Fibroblast of villous mesenchyme (primary cell): ENCODE measurements at places on chromosomes 6 and 20.
A peak's percentile ranks its signal among the peaks of the same experiment; 100 is the strongest.

- DNase-seq: peak; percentile 76
Observed at GRCh38 chr6:26284537-26285142, 80.4 kb upstream of the BTN3A2 start.

DNA sequence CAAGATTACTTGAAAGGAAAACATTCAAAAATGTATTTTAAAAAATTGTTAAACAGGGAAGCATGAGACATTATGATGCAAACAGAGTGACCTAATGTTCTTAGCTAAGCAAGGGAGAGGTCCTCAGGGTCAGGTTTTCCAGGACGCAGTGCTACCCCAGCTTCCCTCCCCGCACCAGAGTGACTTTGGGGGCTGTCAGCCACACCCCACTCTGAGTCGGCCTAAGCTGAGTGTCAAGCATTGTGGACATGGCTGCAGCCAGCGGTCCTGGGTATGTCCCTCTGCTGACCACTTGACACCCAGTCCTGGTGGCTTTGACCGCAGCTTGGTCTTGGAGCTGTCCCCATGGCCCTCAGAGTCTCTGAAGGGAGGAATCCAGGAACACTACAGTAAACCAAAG, 54.9 kb upstream of the CD93 start:
- DNase-seq: no peak

GRCh38 chr6:99348288-99349170, 945 bp downstream of the FAXC start:
- DNase-seq: no peak

DNA sequence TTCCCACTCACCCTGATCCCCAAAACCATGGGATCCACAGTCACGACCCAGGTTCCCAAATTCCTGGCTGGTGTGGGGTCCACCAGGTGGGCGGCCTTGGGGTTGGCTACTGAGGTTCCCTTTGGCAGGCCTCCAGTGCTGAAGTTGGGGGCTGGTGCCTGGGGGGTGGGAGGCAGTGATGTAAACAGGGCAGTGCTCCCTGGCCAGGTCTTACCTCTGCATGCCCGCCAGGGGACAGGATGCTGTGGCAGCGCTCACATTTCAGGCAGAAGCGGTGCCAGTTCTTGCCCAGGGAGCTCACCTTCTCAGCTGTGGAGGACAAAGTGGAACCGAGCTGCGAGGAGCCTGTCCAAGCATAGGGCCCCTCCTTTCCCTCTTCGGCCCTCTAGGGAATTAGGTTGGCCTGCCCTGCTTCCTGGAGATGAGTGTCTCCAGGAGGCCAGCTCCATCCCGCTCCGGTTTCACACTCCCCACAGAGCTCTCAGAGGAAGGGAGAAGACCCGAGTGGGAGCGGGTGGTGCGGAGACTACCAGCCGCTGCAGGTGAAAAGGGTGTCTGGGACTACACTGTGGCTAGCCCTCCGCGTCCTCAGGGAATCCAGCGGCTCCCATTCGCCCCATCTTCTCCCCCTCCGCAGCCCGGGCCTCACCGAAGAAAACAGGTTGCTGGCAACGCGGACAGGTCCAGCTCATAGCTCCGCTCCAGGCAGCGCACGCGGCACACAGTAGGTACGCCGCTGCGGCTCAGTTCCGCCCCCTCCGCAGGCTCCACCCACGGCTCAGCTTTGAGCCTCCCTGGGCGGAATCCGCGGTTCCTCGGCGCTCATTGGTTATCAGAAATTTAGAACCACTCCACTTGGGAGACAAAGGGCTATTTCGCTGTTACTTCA, at the start of gene CRIP3:
Gene CRIP3, minus strand, starts transcription at position 726 of the 889 bp plus-strand sequence. Its CDS starts 34 bp downstream, at position 692.
- DNase-seq: peak; percentile 6

GRCh38 chr20:61911824-61912223, 153.9 kb downstream of the TAF4 start:
- no peak for DNase-seq

DNA sequence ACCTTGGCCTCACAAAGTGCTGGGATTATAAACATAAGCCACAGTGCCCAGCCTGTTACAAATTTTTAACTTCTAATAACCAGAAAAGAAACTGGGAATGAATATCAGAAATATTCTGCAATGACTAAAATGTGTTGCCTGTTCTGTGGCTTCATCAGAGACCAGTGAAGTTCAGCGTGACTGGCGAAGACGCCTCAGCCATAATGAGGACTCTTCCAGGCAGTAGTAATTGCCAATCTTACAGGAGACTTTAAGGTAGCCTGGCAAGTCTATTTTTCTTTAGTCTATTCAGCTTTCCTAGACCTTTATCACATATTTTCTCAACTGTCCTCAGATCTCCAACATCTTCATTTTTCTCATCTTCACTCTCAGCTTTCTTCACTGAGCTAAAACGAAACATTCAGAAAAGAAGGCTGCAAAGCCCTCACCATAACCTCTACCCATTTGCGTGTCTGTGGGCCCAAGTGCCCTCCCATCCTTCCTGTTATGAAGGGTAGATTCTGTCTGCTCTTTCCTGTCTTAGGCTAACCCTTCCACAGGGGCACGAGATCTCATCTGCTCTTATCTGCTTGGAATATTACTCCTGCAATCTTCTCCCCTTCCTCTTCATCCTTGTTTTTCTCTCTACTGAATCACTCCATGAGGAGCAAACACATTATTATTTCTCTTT, 42.0 kb upstream of the OLIG3 start:
- no peak for DNase-seq

DNA sequence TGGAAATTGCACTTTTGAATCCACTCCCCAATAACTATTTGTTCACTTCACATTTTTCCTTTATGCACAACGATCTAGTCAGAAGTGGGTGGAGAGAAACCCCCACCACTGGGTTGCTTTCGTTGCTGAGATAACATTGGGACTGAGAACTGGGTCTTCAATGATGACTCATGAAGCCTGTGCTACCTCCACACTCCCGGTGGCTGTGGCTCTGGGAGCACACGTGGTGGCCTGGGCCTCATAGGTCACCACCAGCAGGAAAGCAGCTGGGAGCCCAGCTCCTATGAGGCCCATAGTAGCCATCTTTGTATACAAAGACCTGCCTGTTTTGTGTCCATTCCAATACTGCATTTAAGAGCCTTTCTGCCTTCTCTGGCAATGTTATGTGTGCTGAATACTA, 178.0 kb upstream of the SASH1 start:
- DNase-seq: no peak

DNA sequence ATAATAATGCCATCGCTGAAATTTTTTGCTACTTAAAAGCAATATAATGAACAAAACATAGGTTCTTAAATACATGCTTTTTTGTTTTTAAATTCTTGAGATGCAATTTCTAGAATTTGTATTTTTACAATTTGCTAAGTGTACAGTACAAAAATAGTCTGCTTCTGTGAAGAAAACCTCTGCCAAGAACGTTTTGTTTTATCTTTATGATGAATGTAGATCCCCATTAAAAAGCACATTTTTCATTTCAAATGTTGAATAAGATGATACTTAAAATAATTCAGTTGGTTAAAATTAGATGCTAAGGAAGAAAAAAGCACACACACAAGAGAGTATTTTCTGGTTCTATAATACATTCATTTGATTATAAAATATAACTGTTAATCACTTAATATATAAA, 1358.5 kb upstream of the CITED2 start:
- DNase-seq: no peak

DNA sequence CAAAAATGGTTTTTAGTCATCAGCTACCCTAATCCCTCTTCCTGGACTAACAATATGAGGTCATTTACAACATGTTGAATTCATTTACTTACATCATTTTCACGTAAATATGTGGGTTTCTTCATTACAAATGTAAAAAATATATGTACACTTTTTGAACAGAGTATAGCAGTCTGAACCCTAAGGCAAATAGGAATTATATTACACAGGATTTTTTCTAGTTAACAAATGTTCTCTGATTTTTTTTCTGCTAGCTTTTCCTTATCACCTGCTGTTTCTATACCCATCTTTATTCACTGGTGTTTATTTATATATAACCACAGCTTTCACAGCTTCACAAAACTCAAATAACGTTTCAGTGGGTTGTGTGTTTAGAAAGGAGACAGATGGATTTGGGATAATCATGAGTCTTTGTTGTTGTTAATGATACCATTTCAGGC, 21.0 kb upstream of the CD2AP start:
- no peak for DNase-seq

DNA sequence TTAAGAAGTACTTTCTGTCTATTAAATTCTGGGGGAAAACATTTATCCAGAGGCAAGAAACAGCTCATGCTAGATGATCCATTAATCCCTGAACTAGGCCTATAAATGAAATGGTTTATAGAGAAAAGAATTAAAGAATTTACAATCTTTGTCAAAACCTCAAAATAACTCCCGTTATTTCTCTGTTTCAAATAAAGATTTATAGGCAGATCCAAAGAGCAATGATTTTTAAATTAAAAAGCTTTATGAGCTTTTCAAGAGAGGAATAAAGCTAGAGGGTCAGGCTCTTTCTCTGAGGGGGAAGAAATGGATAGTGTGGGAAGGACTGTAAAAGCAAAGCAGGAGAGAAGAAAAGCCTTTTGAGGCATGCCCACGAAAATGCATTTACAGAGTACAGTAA, 82.5 kb upstream of the OGFRL1 start:
- DNase-seq: peak; percentile 36

DNA sequence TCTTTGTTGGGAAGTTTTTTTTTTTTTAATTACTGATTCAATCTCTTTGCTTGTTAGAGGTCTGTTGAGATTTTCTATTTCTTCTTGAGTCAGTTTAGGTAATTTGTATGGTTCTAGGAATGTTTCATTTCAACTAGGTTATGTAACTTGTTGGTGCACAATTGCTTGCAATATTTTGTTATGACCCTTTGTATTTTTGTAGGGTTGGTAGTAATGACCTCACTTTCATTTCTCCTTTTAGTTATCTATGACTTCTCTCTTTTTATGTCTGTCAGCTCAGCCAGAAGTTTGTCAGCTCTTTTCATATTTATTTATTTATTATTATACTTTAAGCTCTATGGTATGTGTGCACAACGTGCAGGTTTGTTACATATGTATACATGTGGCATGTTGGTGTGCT, 51.1 kb upstream of the SLC24A3 start:
- no peak for DNase-seq

DNA sequence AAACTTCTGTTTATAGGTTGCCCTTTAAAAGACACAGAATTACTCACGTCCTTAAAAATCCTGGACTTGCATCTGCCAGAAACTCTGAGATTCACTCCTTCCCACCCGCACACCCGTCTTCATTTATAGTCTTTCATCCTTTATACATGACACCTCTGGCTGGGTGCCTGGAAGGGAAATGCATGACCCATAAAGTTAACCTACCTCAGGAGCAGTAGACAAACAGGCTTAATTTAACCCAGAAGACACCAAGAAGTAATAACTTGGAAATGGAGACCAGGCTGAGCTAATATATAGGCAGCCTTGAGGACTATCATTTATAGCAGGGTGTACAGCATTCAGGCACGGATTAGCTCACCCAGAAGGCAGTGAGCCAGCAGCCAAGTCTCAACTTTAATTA, 429.0 kb upstream of the NRSN1 start:
- peak; percentile 46 for DNase-seq

- DNase-seq: no peak
Observed at GRCh38 chr6:43823879-43824702, 54.1 kb downstream of the VEGFA start.

DNA sequence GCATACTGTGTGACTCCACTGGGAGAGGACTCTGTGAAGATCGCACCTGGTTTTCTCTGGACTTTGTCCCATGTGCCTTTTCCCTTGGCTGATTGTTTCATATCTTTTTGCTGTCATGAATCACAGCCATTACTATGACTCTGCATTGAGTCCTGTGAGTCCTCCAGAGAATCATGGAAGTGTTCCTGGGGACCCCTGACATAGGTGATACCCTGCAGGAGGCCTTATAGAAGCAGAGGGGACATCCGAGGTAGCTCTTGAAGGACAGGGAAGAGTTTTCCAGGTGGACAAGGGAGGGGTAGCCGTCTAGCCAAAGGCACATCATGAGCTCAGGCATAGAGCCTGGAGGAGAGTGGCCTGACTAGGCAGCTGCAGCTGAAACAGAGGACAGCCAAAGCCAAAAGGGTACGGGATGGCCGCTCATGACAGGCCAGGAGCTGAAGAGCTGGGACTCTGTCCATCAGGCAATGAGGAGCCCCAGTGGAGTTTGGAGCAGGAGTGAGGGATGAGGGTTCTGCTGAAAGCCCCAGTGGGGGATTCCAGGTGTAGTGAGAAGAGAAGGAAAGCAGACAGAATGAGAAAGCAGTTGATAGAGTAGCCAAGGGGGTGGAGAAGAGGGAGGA, 86.6 kb upstream of the TOX2 start:
- no peak for DNase-seq

GRCh38 chr6:133512410-133513016, 271.4 kb downstream of the EYA4 start:
- DNase-seq: peak; percentile 55

- no peak for DNase-seq
Observed at GRCh38 chr6:69812746-69813427, 16.1 kb upstream of the LMBRD1 start.

DNA sequence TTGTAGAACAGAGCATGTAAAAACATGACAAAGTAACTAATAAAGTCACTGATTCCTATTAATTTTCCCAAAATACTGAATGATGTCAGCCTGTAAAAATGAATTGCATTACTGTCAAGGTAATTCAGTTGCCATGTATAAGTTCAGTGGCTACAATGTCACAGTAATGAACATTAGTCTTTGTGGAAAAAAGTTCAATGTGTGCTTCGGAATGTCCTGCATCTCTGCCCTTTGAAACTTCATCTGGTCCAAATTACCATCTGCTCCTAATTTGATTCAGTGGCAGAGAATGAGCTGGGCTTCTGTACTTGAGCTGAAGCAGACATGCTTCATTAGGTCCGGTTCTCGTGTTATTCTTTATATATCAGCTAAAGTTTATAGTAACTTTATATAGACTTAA, 567.4 kb downstream of the COL12A1 start:
- DNase-seq: no peak

- no peak for DNase-seq
Observed at GRCh38 chr20:20711413-20711812, 1.0 kb downstream of the RALGAPA2 start.

DNA sequence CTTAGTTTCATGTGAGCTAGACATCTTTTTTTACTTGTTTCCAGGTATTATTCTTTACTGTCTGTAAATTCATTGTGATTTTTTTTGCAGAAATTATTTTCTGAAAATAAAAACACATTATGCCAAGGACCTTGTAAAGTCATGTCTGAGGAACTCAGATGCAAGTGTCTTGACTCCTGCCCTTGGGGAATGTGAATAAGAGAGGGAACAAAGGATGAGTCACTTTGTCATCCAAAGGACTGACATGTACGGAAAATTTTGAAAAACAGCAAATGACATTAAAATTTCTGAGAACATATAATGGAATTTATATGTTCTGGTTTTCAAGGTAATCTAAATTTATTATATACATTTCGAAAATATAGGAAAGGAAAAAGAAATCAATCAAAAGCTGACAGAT, 660.4 kb downstream of the CD109 start:
- DNase-seq: no peak

DNA sequence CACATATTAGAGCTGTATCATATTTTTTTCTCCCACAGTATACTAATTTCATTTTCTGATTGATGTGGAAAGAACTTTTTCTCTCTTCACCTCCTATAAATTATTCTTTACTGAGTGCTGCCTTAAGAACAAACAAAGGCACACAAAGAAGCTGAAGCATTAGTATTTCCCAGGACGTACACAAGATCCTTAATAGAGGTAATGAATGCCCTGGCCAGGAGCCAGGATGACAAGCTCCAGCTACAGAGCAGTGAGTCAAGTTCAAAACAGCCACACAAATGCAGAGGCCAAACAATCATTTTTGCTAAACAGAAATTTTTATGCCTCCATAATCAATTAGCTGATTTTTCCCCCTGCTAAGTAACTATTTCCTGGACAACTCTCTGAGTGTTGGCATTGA, 639.6 kb downstream of the EPHA7 start:
- peak; percentile 35 for DNase-seq

- DNase-seq: no peak
Observed at GRCh38 chr6:56771929-56772607, 129.4 kb upstream of the DST start.
